Renal cortex interstitium (tissue), 15 donors: ENCODE measurements at places on chromosomes 7 and 10.

DNA sequence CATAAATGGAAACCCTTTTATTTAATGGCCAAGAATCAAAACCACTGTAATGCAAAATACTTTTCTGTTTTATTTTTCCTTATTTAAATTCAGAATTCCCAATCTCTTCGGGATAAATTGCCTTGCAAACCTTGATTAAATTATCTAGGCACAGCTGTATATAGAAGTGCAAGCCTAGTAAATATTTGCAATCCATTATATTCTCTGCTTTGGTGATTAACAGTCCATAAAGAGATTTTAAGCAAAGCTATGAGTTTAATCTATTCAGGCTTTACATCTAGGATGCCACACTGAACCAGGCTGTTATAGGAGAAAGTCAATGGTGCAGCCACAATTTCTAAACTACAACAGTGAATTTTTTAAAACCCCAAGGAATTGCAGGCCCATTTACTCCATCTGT, 43.6 kb upstream of the THSD7A start:
- DNase-seq: no peak

- DNase-seq: no peak
Measured at GRCh38 chr10:124322191-124322980, 96.3 kb downstream of the OAT start.

- peak; percentile 56 for DNase-seq
Measured at GRCh38 chr10:89217057-89217990, 10.2 kb upstream of the CH25H start.

DNA sequence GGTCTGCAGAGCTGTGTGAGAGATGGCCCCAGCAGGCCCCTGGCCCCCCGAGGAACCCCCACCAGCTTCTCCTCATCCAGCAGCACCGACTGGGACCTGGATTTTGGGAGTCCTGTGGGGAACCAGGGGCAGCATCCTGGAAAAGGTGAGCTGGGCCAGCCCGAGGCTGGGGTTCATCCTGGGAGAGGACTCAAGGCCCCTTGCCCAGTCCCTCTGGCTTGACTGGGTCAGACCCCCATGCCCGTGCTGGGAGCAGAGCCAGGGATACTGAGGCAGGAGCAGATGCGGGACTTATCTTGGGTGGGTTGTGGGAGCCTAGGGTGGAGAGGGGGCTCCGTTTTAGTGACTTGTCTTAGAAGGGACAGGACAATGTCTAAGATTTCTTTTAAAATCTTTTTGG, 47.5 kb downstream of the ZNF467 start:
- DNase-seq: no peak

DNA sequence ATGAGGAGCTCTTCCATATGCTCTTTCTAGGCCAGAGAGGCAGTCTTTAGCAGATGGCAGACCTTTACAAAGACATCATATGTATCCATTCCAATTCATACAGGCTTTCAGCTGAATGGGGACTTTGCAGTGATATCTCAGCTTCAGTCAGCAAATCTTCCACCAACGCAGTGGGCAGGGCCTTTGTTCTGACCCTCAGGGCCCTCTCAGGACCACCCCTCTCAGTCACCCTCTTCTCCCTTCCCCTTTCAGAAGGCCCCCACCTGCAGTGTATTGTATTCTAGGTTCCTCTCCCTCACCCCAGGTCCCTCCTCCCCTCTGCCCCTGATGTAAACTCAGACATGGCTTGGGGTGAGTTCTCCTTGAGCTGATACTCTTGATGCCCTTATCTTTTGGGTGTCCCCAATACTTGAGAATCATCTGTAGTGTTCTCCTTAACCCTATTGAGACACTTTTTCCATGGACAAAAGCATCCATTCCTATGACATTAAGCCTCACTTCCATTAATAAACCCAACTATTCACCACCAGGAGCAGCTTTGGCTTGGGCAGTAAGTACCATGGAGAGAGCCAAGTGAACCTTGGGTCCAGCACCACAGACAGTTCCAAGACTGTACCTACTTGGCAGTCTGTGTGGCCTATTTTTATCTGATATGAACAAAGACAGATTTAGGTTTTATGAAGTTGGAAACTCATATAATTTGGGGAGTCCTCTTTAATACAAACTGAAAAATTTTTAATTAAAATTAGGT, 62.7 kb downstream of the ADCYAP1R1 start:
- peak; percentile 26 for DNase-seq

DNA sequence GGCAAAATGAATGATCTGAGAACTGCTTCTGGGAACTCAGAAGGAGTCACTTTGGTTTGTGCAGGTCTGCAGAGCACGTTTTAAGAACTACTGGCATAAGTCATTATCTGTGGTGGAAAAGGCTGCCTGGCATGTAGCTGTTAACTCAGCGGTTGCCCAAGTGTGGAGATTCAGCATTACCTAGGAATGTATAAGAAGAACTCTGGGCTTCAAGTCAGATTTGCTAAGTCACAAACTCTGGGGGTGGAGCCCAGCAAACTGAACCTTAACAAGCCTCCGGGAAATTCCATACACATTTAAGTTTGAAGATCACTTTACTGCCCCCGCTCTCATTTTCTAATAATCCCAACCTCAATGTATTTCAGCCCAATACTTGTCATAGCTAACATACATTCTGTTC, 31.1 kb downstream of the PLXDC2 start:
- no peak for DNase-seq

GRCh38 chr10:94383530-94383929, 18.8 kb upstream of the TBC1D12 start:
- no peak for DNase-seq

GRCh38 chr10:113427236-113427735, 125.6 kb upstream of the HABP2 start:
- DNase-seq: no peak

GRCh38 chr7:50151661-50152060, 58.6 kb upstream of the ZPBP start:
- DNase-seq: no peak

DNA sequence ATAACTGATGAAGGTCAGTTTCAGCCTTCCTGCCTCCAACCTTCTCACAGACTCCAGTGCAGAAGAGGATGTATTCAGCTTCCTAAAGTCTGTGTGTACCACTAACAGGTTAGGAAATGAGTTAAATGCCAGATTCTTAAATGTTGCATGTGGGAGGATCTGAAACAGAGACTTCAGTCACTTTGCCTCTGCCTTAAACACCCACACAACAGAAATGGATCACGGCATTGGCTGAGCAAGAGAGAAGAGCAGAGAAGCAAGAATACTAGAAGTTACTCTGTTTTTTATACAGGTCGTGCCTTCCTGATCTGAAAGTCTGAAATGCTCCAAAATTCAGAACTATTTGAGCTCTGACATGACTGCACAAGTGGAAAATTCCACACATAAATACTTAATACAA, 98.9 kb upstream of the ARHGAP21 start:
- DNase-seq: no peak

DNA sequence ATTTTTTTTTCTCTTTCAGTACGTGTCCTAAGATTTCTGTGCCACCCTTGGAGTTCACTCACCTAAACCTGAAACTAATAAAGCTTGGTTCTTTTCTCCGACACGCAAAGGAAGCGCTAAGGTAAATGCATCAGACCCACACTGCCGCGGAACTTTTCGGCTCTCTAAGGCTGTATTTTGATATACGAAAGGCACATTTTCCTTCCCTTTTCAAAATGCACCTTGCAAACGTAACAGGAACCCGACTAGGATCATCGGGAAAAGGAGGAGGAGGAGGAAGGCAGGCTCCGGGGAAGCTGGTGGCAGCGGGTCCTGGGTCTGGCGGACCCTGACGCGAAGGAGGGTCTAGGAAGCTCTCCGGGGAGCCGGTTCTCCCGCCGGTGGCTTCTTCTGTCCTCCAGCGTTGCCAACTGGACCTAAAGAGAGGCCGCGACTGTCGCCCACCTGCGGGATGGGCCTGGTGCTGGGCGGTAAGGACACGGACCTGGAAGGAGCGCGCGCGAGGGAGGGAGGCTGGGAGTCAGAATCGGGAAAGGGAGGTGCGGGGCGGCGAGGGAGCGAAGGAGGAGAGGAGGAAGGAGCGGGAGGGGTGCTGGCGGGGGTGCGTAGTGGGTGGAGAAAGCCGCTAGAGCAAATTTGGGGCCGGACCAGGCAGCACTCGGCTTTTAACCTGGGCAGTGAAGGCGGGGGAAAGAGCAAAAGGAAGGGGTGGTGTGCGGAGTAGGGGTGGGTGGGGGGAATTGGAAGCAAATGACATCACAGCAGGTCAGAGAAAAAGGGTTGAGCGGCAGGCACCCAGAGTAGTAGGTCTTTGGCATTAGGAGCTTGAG, at the start of gene CFTR:
Gene CFTR, plus strand, starts transcription at position 801 of the 830 bp plus-strand sequence. CDS start 70 bp downstream, outside the sequence.
- DNase-seq: no peak

- no peak for DNase-seq
Measured at GRCh38 chr7:52260046-52260665, 775.3 kb upstream of the POM121L12 start.

GRCh38 chr10:100182281-100182680, 3.5 kb downstream of the ERLIN1 start:
- DNase-seq: no peak

DNA sequence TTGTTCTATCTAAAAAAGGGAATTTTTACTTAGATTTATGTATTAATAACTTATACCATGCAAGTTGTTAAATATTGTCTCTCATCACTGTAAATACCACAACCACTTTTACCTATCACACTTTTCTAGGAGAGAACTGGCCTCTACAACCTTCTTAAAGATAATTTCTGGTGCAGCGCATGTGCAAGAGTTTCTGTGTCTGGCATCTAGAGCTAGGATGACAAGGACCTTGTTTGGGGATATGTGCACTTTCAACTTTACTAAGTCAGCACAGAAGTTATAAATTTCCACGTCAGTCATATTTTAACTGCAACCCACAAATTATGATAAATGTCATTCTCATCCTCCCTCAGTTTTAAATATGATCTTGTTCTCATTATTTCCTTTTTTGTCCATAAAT, 156.9 kb upstream of the ADCY1 start:
- no peak for DNase-seq

GRCh38 chr10:121182219-121182618, 331.1 kb downstream of the WDR11 start:
- DNase-seq: no peak

- DNase-seq: no peak
Measured at GRCh38 chr10:15658069-15658702, 61.5 kb downstream of the ITGA8 start.

DNA sequence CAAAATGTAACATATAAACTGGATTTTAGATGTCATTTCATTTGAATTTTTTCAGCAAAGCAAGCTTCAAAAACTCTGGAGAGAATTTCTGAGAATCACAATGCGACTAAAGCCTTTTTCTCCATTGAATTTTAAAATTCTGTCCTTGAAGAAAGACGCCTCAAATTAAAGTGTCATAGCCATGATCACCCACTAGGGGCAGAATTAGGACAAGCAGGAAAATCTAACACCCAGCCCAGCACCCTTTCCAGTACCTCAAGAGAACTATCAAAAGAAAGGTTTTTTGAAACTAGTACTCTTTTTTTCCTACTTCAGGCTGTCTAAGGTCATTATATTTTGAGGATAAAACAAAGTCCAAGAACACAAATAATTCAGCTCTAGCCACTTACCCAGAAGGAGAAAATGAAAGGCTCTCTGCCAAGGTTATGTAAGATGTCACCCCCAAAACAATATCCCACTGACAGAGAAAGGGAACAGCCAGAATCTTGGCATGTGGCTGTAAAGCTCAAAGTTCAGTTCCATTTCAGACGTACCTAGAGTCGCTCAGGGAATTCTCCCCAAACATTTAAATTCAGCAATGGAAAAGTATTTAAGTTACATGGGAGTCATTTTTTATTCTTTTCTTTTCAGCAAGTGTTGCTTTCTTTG, 299.4 kb downstream of the SNX13 start:
- DNase-seq: no peak

DNA sequence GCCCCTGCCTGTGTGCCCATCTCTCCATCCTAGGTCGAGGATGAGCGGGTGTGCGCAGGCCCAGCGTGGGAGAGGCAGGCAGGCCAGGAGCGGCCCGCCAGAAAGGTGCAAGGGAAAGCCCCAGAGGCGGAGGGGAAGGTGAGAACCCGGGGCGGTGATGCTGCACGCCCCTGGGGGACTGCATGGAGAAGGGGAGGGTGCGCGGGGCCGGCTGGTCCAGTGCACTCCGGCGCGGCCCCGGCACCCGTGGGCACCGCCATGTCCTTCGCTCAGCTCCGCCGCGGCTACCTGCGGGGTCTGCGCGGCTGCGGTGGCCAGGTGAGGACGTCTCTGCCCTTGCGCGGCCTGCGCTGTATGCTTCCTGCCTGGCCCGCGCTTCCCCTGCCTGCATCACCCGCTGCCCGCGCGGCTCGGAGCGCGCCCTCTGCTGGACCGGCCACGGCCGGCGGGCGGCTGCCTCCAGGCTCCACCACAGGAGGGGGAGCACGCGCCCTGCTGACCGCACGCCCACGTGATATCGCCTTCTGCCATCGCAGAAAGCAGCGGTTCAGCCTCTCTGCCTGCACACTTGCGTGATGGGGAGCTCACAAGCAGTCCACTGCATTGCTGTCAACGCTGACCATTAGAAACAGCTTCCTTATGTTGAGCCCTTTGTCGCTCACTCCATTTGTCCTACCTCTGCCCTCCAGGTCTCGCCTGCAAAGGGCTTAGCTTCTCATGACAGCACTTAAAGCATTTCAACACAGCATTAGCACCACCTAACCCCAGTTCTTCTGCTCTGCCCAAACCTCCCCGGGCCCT, 73.9 kb downstream of the CXCL12 start:
- peak; percentile 68 for DNase-seq

GRCh38 chr10:125025341-125025740, 83.4 kb downstream of the ZRANB1 start:
- DNase-seq: no peak

- DNase-seq: no peak
Measured at GRCh38 chr7:43808410-43808809, 49.9 kb downstream of the BLVRA start.

DNA sequence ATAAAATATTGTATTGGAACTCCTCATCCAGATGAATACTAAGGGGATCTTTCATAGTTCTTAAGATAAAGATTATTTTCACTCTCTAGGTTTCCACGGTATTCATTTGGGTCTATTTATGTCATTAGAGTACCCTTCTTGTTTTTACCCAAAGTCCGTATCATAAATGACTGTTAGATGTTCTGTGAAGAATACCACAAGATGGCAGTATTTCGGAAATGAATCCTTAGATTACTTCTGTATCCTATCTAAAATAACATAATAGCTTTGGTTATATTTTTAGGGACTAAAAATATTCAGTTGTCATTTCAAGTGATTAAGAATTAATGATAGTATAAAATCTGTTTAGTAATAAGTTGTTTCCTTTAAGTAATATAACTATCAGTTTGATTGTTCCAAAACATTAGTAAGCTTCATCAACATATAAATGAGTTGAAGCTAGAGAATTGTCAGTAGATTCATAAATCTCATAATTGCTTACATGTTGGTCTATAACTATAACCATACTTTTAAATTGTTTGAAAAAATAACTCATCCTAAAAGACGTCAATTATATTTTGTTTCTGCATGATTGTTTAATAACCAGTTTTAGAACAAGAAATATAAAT, 337.5 kb upstream of the KCND2 start:
- DNase-seq: peak; percentile 18

- no peak for DNase-seq
Measured at GRCh38 chr10:124961248-124961570, 19.3 kb downstream of the ZRANB1 start.

GRCh38 chr10:4720463-4720862, 105.5 kb upstream of the AKR1E2 start:
- no peak for DNase-seq

GRCh38 chr7:32490127-32490796, at the start of gene LSM5:
Gene LSM5, minus strand, starts transcription at chr7:32490380. Its CDS starts 15 bp downstream, at chr7:32490365.
- peak; percentile 90 for DNase-seq
